Activated T-helper 1 cell treated with Interleukin-2 at 50 U/mL for 16 hours (primary cell): ENCODE measurements at places on chromosomes 4 and X.

DNA sequence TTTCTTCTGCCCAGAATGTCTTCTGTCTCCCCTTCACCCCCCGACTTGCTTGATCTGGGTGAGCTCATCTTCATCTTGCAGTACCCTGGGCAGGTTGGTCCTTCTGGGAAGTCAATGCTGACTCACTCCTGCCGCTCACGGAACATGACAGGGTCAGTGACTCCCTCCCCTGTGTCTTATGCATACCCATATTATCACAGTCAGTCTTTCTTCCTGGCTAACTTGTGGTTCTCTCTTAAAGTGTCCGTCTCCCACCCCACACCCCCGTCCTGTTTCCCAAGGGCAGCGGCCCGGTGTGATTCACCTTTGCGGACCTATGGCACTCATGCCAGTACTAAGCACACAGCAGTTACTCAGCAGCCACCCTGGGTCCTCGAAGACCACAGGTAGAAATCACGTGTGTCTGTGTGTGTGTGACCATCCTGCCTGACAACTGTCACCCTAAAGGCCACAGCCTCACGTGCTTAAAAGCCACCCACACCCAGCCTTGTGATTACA lies 17.7 kb downstream of the IQSEC2 start:
- no peak for DNase-seq

DNA sequence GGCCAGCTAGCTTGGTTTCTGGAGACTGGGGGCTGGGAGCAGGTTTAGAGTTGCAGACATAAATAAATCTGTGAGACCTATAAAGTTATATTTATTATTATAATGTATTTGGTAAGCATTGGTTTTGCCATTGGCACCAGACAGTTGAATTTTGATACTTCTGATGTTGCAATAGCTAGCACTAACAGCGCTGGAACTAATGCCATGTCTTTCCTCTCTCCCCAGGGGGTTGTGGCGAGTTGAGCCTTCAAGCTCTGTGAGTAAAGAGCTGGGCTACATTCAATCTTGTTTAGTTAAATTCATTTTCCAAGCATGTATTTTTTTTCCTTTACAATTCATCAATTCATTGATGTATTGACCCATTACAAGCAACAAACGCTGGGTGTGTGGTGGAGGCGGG lies 358.7 kb upstream of the NR3C2 start:
- DNase-seq: no peak

- DNase-seq: no peak
These were observed 821 bp downstream of the PLK4 start for GRCh38 chr4:127881563-127881864.

GRCh38 chr4:132660181-132660580 lies 488.9 kb upstream of the PCDH10 start:
- no peak for DNase-seq

DNA sequence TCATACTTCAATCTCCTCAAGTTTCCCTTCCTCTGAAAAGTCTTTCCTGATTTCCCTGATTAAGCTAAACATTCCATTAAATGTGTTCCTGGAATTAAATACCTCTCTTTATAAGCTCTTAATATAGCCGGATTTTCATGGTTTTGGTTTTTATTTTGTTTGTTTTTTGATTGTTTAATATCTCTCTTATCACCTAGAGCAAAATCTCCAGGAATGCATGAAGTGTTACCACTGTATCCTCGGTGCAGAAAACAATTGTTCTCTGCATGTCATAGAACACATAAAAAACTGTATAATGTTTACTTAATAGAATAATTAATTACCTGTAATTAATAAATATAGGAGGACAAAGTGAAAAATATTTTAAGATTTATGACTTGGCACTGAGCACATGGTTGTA lies 86.2 kb downstream of the PCDH18 start:
- DNase-seq: no peak

- DNase-seq: no peak
These were observed 9.6 kb upstream of the YTHDC1 start for GRCh38 chr4:68359508-68359907.

- no peak for DNase-seq
These were observed 110.8 kb upstream of the TEX13A start for GRCh38 chrX:105331244-105331643.

DNA sequence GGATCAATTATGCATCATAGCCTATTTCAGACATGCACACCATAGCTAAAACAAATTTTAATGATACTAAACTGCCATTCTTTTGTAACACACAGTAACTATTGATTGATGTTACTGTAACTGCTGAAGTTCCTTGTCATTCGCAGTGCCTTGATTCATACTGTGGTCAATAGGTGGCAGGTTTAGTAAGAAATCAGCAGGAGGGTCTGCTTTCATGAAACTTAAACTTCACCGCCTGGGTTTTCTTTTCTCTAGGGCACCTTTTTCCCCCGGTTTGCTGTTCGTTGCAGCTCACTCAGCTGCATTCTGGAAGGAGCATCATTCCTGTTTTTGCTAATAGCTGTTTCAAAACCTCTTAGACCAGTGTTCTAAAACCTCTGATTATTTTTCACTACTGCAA lies 88.1 kb downstream of the RPA4 start:
- no peak for DNase-seq

DNA sequence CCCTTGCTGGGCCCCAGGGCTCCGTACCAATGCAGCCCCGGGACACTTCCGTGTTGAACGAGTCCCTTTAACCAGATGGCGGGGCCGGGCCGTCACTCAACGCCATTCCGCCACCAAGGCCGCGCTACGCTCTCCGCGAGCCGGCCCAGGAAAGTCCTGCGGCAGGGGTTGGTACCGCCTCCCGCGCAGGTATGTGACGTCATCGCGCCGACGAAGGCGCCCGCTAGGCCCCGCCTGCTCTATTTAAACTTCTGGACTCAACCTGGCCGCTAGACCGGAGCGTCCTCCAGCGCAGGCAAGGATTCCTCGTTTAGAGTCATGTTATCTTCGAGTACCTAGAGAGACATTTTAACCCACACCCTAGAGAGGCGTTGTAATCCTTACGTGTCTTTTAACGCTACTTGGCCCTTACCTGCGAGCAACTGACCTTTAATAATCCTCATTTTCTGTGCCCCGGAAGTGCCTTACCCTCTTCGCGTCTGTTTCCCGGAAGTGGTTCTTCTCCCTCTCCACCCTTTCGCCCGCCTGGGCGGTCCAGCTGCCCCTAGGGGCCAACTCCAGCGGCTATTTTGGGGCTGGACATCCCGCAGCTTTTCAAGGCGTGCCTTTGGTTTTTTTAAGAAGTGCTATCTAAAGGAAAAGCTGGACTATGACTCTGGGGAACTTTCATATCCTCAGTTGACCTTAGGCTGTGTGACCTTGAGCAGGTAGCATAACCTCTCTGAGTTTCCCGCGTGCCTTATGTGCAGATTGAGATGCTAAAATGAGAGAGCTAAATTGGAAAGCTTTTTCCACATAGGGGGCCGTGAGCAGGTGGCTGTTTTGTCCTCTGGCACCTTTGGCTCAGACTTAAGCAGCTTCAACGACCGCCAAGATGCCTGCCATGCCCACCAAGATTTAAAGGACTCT lies at the start of gene PNPLA4:
TSS of gene PNPLA4 (minus strand) at position 155 of the 909 bp plus-strand sequence. CDS start 1,294 bp downstream, outside the sequence.
- DNase-seq: peak; percentile 76

- DNase-seq: no peak
These were observed 12.5 kb upstream of the SEL1L3 start for GRCh38 chr4:25875281-25875745.

DNA sequence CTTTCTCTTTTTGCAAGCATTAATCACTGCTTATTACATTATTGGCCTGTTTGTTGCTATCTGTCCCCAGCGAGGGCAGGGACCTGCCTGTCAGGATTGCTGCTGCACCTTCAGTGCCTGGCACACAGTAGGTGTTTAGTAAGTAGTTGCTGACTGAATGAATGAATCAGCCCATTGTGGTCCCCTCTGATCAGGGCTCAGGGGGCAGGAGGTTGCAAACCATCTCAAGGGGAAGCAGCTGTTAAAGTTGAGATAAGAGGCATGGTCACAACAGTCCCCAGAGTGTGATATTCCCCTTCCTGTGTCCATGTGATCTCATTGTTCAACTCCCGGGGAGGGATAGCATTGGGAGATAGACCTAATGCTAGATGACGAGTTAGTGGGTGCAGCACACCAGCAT lies 85.4 kb downstream of the WFS1 start:
- DNase-seq: no peak

DNA sequence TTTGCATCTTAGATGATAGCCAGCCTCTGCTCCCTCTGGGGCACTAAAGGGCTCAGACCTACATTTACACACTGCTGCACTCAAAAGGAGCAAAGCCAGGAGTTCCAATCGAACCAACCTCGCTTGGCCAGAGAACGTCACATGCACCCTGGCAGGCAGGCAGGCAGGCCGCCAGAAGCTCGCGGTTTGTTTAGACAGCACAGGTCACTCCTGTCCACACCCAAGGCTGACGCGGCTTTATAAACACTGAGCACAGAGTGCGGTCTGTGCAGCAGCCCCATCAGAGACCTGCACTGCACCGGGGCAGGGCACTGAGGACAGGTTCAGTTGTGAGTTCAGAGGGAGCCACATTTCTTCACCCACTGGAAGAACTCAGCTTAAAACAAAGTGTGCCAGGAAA lies 143.9 kb downstream of the BCOR start:
- no peak for DNase-seq

GRCh38 chr4:153044036-153044435 lies 107.9 kb downstream of the FHDC1 start:
- no peak for DNase-seq

DNA sequence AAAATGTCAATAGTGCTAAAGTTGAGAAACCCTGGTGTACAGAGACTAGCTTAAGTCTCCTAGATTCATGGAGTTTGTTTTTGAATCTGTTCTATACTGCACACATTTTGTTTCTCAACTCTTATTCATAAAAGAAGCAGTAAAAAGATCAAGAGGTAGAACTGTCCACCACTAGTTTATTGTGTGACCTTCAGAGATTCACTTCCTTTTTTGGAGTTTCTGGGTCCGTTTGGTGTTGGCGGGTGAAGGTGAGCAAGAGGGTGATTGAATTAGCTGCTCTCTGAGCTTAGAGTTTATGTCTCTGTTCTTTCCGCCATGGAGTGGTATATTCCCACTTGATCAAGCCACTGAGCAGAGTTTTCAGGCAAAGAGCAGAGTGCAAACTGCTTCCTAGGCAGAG lies 21.4 kb upstream of the PLAC1 start:
- no peak for DNase-seq

GRCh38 chr4:15989424-15989823 lies 26.4 kb upstream of the FGFBP2 start:
- no peak for DNase-seq

DNA sequence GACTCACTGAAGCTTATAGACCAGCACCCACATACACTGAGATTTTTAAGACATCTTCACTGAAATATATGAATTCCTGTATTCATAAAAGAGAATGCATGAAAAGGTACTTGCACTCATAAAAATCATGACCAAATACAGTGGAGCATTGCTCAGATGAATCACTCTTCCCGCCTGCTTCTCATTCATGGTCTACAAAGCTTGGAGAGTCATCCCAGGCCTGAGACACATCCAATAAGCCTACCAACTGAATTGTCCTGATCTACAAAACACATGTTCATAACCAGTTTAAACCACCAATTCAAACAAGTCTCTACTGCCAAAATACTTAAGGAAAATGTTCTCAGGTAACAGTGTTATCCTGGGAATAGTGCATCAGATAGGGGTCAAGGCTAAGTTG lies 38.1 kb downstream of the PROM1 start:
- DNase-seq: no peak

DNA sequence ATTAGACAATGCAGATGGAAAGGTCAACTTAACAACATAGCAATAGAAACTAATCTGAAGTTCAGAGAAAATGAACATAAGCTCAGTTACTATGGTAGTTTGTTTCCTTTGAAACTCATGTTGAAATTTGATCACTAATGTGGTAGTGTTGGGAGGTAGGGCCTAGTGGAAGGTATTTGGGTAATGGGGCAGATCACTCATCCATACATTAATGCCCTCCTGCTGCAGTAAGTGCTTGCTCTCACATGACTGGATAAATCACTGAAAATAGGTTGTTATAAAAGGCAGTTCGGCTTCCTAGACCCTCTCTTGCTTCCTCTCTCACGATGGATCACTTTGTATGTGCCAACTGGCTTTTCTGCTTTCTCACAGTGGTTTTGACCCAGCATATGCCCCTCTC lies 567.4 kb upstream of the GALNT7 start:
- no peak for DNase-seq

DNA sequence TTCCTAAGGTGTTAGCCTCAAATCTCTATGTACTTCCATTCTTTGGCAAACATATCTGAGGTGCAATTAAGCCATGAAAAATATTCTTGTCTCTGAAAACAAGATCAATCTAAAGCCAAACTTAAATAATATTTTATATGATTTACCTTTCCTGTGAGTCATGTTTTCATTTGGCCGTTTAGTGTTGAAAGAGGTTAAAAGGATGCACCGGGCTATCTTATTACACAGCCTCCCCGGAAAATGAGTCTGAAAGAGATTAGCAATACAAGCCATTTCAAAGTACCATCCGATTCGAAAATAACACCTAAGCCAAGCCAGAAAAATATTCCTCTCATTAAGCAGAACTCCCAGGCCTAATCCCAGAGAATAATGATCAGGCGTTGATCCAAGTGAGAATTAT lies 161.5 kb upstream of the EPHA5 start:
- DNase-seq: no peak

DNA sequence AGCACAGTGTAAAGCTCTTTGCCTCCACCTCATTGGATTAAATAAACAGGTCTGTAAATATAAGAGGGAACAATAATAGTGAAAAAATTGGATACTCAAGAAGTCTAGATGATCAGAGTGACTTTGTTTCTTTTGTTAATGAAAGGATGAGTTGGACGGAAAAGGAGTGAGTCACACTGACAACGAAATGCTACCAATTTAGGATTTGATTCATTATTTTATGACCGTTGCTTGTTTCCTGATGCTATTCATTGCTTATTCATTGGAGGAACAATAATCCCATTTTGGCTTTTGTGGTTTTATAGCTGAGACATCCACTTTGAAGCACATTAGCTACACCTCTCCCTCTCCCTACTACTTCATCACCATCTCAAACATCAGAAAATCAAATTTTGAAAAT lies 74.4 kb upstream of the DYNLT3 start:
- no peak for DNase-seq

DNA sequence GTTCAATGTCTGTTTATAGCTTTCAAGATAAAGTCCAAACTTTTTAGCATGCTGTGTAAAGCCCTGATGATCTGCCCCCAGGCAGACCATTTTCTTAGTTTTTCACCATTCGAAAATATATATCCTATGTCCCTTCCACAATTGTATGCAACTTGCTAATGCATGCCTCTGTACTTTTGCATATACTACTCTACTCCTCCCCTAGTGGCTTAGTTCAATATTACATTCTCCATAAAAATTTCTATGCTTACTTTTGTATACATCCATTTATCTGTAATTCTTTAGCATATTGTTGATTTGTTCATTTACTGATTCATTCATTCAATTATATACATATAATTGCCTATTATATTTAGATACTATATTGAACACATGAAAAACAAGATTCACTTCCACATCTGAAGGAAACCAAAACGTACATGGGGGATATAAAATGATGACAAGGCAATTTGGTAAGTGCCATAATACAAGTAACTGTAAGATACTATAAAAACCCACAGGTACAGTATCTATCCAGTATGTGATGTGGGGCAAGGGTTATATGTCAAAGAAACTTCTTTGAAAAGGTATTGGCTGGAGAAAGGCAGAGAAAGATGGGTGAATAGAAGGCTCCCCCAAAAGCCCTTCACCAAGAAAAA lies 902.5 kb downstream of the FAM133A start:
- DNase-seq: no peak

- DNase-seq: no peak
These were observed 202.7 kb downstream of the CRLF2 start for GRCh38 chrX:1009771-1010170.
